Activated CD4-positive, alpha-beta T cell treated with anti-CD3 and anti-CD28 coated beads, Interleukin-2, amount 50 U/mL, for 16 hours (primary cell): ENCODE measurements at places on chromosomes 7 and 10.

- no peak for DNase-seq
Measured at GRCh38 chr10:45064998-45065397, 64.3 kb downstream of the ZNF22 start.

GRCh38 chr10:75980419-75981002 lies 549.1 kb downstream of the LRMDA start:
- no peak for DNase-seq

- DNase-seq, result no peak
Measured at GRCh38 chr10:43314626-43315495, 48.0 kb upstream of the RASGEF1A start.

DNA sequence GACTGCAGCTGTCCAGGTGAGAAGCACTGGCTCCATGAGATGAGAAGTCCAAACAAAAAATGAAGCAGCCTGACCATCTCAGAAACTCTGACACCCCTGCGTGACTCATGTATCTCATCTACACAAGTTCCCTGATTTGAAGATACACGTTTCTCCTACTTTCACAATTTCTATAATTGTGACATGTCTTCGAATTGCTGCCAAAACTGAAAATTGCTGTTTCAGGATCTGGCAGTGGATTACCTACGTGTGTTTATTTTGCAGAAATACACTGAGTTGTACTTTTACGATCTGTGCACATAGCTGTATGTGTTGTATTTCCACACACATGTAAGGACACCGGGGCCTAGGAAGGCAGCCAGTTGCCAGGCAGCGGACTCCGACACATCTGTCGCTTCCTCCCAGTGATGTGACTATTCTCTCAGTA lies 53.2 kb downstream of the LARP4B start:
- no peak for DNase-seq

DNA sequence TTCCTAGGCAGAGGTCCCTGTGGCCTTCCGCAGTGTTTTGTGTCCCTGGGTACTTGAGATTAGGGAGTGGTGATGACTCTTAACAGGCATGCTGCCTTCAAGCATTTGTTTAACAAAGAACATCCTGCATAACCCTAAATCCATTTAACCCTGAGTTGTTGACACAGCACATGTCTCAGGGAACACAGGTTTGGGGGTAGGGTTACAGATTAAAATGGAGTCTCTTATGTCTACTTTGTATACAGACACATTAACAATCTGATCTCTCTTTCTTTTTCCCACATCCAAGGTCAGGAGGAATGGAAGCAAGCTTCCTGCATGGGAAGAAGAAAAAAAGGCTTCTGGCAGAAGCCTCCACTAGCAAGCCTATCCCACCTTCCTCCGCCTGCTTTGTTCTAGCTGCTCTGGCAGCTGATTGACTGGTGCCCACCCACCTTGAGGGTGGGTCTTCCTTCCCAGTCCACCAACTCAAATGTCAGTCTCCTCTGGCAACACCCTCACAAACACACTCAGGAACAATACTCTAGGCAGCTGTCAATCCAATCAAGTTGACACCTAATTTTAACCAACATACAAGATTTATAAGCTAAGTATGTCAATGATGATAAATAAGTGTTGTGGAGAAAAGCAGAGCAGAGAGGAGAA lies 176.5 kb upstream of the CCZ1B start:
- DNase-seq, result no peak

DNA sequence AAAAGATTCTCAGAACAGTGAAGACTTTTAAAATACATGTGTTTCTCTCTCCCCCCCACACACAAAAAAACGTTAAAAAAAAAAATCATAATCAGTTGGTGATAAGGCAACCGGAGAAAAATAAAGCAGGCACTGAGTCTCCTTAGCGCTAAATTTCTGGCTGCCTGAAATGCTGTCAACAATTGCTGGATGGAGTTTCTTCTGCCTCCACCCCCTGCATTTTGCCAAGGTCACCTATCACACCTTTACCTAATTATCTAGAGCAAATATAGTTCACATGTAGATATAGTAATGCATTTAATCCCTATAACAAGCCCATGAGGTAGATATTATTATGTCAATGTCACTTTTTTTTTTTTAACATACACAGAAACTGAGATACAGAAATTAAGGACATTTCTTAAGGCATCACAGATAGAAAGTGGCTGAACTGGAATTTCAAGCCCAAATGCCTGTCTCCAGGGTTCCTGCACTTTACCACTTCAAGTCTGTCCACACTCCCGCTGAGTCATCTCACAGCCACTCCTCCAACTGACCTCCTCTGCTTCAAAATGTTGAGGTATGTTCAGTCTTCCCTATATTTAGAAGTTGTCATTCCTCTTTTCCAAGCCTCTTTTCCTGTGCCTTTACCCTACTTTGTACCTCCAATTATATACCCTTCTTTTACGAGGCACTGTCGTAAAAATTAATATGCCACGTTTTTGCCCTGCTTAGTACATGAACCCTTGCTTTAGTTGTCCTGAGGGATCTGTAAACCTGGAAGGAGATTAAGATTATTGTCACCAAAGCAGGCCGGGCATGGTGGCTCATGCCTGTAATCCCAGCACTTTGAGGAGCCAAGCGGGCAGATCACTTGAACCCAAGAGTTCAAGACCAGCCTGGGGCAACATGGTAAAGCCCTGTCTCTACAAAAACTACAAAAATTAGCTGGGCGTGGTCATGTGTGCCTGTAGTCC lies 72.8 kb upstream of the MPP7 start:
- no peak for DNase-seq

GRCh38 chr10:102421757-102422512 lies 1.3 kb downstream of the FBXL15 start:
- no peak for DNase-seq

DNA sequence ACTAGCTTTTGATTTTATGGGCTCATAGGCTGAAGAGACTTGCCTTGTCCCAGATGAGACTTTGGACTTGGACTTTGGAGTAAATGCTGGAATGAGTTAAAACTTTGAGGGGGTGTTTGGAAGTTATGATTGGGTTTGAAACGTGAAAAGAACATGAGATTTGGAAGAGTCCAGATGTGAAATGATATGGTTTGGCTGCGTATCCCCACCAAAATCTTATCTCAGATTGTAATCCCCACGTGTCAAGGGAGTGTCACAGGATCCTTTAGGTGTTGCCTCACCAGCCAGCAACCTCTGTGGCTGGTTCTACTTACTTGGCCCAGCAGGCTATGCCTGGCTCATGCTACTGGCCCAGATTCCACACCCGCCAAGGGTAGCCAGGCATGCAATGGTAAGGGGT lies 119.6 kb upstream of the NPY start:
- DNase-seq, result no peak

- DNase-seq, result no peak
Measured at GRCh38 chr10:6328699-6329423, 126.1 kb downstream of the PFKFB3 start.

- DNase-seq, result no peak
Measured at GRCh38 chr7:155530601-155531000, 15.8 kb downstream of the CNPY1 start.

- DNase-seq, result no peak
Measured at GRCh38 chr7:129144834-129145668, 544 bp downstream of the TSPAN33 start.

DNA sequence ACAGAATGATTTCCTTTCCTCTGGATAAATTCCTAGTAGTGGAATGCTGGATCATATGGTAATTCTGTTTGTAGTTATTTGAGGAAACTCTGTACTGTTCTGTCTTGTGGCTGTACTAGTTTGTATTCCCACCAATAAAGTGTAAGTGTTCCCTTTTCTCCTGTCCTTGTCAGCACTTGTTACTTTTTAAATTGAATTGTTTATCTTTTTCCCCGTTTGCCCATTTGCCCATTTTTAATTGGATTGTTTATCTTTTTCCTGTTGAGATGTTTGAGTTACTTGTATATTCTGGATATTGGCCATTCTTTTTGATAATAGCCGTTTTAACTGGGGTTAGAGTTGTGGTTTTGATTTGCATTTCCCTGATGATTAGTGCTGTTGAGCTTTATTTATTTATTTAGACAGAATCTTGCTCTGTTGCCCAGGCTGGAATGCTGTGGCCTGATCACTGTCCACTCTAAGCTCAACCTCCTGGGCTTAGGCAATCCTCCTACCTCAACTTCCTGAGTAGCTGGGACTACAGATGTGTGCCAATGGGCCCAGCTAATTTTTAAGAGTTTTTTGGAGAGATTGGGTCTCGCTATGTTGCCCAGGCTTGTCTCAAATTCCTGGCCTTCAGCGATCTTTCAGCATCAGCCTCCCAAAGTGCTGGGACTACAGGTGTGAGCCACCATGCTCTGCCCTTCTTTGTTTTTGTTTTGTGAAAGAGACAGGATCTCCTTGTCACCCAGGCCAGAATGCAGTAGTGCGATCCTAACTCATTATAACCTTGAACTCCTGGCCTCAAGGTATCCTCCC lies 23.0 kb downstream of the BMPR1A start:
- DNase-seq, result no peak

GRCh38 chr7:37833107-37833817 lies 15.1 kb upstream of the NME8 start:
- DNase-seq, result peak; percentile 51

GRCh38 chr10:71641986-71642385 lies 77.6 kb downstream of the C10orf105 start:
- DNase-seq, result no peak

DNA sequence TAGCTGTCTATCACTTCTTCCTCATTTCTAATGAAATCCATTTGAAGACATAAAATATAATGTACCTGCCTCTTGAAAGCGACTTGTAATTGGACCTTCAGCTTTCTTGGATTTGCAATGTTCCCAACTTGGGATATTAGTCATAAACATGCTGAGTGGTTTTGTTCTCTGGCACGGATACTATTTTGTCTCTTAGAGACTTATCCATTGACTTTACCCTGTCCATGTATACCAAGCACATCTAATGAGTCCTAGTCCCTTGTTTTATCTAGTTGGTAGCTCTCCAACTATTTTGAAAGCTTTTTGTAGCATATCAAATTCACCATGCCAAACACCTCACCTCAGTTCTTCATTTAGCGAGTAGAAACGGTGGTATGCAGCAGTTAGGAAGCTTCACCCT lies 18.9 kb downstream of the PLEKHS1 start:
- no peak for DNase-seq

DNA sequence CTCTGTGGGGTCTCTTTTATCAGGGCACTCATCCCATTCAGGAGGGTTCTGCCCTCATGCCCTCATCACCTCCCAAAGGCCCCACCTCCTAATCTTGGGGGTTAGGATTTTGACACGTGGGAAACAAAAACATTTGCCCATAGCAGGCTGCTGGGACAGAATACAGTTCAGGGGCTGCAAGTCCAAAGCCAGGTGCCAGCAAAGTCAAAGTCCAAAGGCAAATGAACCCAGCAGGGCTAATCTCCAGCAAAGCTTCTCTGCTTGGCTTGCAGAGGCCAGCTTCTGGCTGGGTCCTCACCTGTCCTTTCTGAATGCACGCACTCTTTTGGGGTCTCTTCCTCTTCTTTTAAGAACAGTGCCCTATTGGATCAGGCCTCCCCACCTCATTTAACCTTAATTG lies 359.9 kb downstream of the DPP6 start:
- DNase-seq, result no peak

DNA sequence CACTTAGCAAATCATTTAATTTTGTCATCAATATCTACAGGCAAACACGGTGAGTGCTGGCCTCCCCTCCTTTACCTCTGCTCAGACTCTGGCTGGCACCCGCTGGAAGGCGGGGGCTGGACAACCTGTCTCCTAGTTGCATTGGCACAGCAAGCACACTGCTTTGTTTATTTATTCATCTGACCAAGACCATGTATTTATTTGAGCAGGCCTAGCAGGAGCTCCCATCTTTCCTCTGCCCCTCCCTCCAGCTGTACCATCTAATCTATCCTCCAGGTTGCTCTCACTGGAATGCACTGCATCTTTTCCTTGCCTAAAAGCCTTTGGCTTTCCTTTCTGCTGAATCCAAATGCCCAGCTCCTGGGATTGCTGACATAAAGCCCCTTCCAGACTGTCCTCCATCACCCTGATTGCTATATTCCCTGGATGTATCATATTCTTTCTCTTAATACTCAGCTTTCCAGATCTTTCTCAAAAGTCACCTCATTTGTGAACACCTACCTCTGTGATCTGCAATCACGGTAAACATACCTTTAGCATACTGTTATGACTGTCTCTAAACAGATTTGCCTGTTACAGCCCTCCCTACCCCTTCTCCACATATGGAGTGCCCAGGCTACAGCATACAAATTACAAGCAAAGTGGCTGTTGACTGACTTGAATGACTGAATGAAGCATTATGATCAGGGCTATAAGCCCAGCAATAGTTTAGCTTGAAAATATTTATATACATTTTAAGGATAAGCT lies 9.6 kb downstream of the ELMO1 start:
- DNase-seq, result peak; percentile 48

GRCh38 chr10:122172361-122173008 lies 98.6 kb upstream of the BTBD16 start:
- no peak for DNase-seq

DNA sequence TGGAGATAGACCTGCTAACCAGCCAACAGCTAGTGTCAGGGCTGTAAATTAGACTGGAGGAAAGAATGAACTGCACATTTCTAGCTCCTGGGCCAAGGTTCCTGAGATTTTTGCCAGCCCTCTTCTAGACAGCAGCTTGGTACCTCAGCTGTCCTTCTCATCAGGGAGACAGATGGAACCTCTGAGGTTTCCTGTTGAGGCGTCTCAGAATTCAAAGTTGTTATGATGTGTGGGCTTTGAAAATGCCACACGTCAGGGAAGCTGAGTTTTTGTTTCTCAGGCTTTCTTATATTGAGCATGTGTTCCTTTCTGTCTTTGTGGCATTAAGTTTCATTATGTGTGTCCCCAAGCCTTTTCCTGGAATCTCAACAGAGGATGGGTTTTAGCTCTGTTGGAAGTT lies 736.6 kb downstream of the AUTS2 start:
- peak; percentile 21 for DNase-seq

- no peak for DNase-seq
Measured at GRCh38 chr10:22518167-22518724, 172.9 kb downstream of the SPAG6 start.

DNA sequence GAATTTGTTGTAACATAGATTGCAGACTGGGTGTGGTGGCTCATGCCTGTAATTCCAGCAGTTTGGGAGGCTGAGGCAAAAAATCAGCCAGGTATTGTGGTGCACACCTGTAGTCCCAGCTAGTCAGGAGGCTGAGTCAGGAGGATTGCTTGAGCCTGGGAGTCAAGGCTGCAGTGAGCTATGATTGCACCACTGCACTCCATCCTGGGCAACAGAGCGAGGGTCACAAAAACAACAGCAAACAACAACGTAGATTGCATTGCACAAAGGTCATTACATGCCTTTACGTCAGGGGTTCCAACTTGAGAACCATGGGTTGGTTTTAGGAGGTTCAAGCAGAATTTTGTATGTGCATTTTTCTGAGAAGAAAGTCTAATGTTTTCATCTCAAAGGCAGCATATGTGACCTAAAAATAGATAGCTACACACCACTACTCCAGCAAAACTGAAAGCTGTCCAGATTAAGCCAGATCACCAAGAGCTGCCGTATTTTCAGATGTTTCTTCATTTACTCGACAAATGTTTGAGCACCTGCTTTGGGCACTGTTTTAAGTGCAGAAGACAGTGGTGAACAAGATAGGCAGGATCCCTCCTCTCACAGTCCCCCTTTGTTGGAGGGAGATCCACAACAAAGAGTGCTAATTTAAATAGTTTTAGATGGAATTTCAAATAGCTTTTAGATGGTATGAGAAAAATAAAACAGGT lies 28.3 kb upstream of the CYP26C1 start:
- DNase-seq, result no peak
